ENCODE measurements at places on chromosomes 2 and 18. TPM values are rescaled to one million over a fixed set of nuclear protein-coding genes. Genes with fewer than 3 reads are reported as not detected.

CTDP1 gene
- 16.9 TPM for total RNA-seq

NT5DC4 gene
- total RNA-seq: not detected

ACMSD gene
- not detected for total RNA-seq

NEUROD1 gene
- total RNA-seq: not detected

FOXD4L1 gene
- 0.58 TPM for total RNA-seq

USP14 gene
- total RNA-seq: 66.2 TPM

STEAP3 gene
- 44.9 TPM for total RNA-seq

ANKRD30B gene
- total RNA-seq: not detected

ST6GAL2 gene
- total RNA-seq: 15.6 TPM

Measured in A549 treated with RU486 at 1 μM for 4 hours (cell line).